ENCODE measurements at places on chromosomes 4 and X.

DNA sequence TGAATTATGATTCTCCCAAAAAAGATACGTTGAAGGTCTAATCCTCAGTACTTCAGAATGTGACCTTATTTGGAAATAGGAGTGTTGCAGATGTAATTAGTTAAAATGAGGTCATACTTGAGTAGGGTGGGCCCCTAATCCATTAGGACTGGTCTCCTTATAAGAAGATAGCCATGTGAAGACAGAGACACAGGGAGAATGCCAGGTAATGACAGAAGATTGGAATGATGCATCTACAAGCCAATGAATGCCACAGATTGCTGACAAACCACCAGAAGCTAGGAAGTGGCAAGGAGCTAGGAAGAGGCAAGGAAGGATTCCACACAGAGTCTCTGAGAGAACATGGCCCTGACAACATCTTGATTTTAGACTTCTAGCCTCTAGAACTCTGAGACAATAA, 7.4 kb upstream of the RPS6KA3 start:
- DNase-seq, result no peak

DNA sequence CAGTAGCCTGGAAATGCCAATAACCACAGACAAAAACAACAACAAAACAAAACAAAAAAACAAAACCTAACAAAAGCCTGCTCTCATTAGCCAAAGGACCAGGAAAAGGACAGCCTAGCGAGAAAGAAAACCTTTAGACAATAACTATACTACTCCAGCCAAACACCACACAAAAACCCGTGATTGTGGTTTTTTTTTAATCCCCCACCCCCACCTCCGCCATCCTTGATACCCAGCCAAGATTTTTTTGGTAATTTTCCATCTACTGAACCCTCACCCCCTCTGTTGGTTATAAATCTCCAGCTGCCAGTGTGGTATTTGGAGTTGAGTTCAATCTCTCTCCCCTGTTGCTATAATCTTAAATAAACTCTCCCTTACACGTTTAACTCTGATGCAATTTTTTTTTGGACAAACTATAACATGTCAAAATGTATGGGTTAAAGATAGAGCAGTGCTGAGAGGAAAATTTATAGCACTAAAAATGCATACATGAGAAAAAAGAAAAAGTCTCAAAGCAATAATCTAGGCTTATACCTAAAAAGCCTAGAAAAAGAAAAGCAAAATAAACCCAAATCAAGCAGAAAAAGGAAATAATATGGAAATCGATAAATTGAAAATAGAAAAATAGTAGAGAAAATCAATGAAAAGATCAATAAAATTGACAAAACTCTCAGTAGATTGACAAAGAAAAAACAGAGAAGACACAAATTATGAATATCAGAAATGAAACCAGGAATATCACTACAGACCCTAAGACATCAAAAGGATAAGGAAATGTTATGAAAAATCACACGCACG, 83.7 kb downstream of the NAT8L start:
- peak; percentile 2 for DNase-seq

- DNase-seq, result no peak
Measured at GRCh38 chr4:76758290-76758882, 139.6 kb downstream of the SOWAHB start.

DNA sequence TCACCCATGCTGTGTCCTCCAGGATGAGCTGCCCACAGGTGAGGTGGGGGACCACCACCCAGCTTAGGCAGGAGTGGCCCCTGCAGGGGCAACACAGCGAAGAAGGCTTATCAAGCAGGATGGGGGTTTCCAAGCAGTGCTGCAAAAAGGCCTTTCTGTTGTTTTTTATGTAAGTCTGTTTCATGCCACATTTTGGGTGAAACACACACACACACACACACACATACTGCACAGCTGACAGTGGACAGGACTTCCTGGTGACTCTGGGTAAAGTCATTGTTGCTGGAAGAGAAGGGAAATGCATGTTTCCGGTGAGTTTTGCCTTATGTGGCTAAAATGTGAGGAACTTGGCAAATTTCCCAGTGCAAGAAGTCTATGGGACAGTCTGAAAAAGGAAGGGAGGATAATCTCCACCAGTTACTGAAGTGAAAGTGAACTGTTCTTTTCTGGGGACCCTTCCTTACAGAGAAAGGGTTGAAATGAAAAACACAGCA, 119.2 kb downstream of the IRF2 start:
- peak; percentile 54 for DNase-seq

GRCh38 chr4:100935090-100935489, 412.2 kb downstream of the PPP3CA start:
- no peak for DNase-seq
